ENCODE measurements at places on chromosomes 7 and 10. TPM values are rescaled to one million over a fixed set of nuclear protein-coding genes. Genes with fewer than 3 reads are reported as not detected.

Gene STRIP2
- total RNA-seq, result 15.2 TPM

Gene GRK5
- 11.4 TPM for total RNA-seq

DNA sequence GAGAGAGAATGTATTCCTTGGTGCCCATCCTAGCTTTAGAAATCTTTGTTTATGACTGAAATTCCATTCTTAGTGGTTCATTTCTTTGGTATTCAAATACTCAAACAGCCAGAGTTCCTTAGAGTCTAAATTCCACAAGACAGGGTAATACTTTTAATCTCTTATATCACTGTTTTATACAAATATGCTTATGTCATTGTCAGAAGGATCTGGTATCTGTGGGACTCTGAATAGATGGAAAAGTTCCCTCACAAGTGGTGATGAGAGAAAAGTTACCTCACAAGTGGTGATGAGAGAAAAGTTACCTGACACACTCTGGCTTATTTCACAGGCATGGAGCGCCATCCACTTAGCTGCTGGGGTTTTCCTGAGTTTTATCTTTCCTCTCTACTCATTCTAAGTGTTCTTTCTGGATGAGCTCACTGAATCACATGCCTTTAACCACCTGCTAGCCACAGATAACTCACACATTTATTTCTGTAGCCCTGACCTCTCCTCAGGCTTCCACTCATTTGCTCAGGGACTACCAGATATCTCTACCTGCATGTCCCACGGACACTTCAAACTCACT lies 784.0 kb downstream of the SUGCT start:
- DNase-seq, result peak; percentile 51

DNA sequence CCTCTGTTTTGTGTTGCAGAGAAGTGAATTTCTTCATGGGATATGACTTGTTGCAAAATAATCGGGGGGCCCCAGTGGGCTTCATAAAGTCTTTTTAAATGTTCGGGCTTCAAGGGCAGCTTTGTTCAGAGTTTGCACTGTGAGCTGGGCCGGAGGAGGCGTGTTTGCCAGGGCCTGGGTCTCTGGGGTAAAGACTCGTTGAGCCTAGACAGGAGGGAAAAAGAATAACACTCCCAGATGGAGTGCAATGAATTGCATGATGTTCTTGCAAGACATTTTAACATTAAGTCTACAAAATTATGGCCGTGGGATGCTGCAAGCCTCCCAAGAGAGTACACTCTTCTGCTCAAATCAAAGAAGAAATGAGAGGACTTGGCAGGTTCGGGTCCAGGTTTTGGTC lies 23.6 kb downstream of the BMPER start:
- DNase-seq, result no peak

DNA sequence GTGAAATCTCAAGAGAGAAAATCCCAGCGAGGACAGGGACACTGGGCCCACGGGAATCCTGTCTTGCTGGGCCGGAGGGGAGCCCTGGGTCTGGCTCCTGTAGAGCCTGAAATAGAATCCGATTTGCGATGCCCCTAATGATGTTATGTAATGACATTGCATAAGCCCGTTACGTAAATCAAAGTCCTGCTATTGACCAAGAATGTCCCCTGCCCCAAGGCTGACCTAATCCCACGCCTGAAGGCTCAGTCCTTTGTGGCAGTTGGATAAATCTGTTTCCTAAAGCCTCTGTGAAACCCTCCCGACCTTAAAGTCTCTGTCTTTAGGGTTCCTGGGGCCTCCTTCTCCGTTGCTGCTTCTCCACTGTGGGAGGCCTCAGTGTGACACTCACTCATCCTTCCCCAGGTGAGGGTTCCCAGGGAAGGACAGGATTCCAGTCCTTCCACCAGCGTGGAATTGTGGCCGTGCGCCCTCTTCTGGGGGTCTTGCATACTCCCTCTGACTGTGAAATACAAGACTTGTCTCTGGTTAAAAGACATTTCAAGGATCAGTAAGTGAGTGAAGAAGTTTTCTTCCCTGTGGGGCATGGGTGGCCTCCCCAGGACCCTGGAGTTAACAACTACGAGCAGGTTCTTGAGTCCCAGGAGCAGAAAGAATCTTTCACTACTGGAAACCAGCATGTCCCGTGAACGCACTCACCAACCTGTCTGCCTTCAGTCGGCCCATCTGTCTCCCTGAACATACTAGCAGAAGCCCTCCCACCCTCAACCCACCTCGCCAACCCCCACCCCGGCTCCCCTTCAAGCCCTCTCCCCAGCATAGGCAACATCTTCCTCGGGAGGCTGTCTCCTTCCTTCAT lies 19.8 kb downstream of the ZNF467 start:
- no peak for DNase-seq

DNA sequence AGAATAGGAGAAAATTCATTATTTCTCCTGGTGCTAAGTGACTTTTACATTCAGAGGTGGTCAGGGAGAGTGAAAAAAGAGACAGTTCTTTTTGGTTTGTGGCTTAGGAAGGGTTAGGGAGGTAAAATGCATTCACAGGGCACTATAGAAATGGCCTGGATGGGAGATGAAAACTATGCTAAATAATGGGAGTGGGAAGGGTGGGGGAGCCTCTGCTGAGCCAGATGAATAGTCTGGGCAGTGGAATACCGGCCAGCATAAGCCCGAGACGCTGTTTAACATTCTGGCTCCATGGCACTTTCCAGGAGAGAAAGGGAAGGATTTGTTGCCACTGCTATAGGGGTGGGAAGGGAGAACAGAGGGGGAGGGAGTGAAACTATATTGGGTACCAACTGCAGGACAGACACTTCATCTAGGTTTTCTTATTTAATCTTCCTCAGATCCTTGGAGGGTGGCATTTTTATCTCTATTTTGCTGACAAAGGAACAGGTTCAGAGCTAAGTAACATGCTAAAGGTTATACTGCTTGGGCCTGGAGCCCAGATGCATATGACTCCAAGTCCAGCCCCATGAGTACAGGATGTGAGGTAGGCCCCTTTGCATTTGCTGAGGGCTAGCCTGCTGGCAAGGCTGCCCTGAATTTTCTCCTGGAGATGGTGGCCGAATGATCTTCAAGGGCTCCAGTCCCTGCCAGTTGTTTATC lies 372.4 kb downstream of the CCSER2 start:
- DNase-seq, result no peak

Measured in HT1080 (cell line).